ENCODE measurements at places on chromosomes 5 and 9.

GRCh38 chr5:58674070-58674469, 91.2 kb downstream of the RAB3C start:
- no peak for DNase-seq

GRCh38 chr9:30534896-30535295, 1849.5 kb upstream of the ACO1 start:
- no peak for DNase-seq

- no peak for DNase-seq
Observed at GRCh38 chr5:219460-219863, 1.3 kb downstream of the SDHA start.

GRCh38 chr9:127200106-127200862, 64.3 kb upstream of the GARNL3 start:
- no peak for DNase-seq

DNA sequence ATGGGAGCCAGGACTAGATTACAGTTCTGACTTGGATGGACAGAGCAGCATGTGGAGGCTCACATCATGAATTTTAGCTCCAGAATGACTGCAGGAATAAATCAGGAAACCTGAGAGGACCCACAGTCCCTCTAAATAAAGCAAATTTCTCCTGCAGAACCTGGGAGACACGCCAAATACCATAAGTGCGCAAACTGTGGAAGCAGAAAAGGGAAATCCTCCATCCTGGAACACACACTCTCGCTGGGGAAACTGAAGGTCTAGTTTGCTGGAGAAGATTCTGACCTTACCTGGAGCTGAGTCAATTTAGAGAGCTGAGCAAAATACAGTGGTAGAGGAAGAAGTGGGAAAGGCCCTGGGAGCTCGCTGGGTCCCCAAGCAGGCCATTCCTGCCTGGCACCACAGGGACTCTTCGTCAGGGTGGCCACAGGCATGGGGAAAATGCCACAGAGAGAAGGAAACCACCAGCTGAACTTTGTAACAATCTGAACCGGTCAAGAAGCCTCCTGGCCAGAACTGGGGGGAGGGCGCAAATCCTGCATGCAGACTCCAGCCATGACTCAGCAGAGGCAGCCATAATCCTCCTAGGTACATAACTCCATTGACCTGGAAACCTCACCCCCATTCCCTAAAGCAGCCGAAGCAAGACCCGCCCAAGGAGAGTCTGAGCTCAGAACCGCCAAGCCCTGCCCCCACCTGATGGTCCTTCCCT, 390.9 kb downstream of the LRRC70 start:
- no peak for DNase-seq

GRCh38 chr9:114005371-114006154, 72.5 kb downstream of the AMBP start:
- DNase-seq = no peak

- DNase-seq = no peak
Observed at GRCh38 chr9:3650994-3651622, 125.3 kb upstream of the RFX3 start.

DNA sequence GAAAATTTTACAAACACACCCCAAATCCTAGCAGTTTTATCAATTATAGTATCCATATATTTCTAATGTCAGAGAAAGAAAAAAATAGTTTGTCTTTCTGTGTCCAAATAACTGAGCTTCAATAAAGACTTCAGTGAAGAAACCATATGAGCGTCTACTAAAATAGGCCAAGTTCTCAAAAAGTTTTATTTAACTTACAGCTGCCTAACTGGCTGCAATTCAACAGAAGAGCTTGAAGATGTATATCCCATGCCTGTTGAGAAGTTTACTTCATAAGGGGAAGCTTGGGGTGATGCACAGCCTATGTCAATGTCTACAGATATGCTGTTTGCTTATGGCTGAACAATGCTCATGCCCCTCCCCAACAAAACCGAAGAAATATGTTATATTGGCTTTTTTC, 43.7 kb upstream of the ELOVL7 start:
- DNase-seq = no peak

- DNase-seq = no peak
Observed at GRCh38 chr5:90265545-90265857, 144.1 kb downstream of the CETN3 start.

Measured in HuH-7 (cell line).